CD4-positive, alpha-beta T cell treated with Interleukin-6 for 4 hours (primary cell): ENCODE measurements at places on chromosomes 3 and 15.

GRCh38 chr15:51738553-51738952 is 1.1 kb upstream of the LYSMD2 start:
- no peak for DNase-seq

GRCh38 chr3:175851541-175851940 is 992.4 kb downstream of the NAALADL2 start:
- no peak for DNase-seq

- DNase-seq = no peak
Measured at GRCh38 chr15:79051029-79051428, 39.6 kb downstream of the RASGRF1 start.

DNA sequence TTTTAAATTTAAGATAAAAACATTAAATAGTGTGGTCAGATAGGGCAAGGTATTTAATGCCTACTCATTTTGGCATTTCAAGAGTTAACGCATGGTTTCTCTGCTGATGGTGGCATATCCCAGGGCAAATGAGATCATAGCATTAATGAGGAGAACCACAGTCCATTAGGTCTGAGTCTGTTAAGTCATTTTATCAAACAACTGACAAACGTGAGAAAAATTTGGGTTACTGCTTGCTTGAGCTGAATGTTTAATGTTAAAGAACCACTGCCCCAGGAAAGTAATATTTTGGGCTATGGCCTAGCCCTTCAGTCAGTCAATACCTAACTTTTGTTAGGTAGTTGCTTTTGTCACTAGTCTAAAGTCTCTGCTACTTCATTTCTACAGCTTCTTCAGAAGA is 37.9 kb upstream of the SLC2A2 start:
- DNase-seq = no peak

GRCh38 chr3:33008282-33008681 is 56.8 kb downstream of the CCR4 start:
- peak; percentile 24 for DNase-seq

GRCh38 chr3:81871358-81872155 is 110.1 kb upstream of the GBE1 start:
- DNase-seq = no peak

DNA sequence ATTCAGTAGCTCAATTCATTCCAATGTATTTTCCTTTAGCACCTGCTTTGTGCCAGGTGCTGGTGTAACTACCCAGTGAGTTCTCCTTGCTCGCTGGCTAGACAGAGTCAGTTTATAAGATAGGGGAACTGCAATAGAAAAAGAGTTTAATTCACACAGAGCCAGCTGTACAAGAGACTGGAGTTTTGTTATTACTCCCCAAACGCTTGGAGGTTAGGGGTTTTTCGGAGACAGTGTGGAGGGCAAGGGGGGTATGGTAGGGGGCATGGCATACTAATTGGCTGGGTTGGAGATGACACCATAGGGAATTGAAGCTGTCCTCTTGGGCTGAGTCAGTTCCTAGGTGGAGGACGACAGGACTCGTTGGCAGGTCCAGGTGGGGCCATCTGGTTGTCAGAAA is 5.4 kb upstream of the CFAP91 start:
- no peak for DNase-seq
